ENCODE measurements at places on chromosomes 4 and X.

GRCh38 chrX:131763674-131764073 lies 219.8 kb downstream of the OR13H1 start:
- DNase-seq = no peak

- no peak for DNase-seq
Observed at GRCh38 chr4:43275779-43276178, 383.3 kb downstream of the GRXCR1 start.

- no peak for DNase-seq
Observed at GRCh38 chr4:93502991-93503390, 325.6 kb upstream of the ATOH1 start.

DNA sequence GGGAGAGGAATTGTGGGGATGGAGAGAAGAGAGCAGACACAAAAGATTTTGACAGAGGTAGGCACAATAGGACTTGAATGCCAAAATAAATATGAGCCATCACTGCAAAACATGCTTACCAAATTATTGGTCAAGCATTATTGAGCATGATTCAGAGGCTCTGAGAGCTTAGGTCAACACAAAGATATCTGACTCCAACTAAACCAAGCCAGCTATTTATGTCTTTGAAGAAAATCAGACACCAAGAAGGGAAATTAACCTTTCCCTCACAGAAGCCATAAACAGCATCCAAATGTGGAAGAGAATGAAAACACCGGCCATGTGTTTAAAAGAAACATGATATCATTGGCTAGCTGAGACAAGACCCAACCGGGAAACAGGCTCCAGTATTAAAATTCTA lies 323.2 kb downstream of the RAB28 start:
- no peak for DNase-seq

- DNase-seq = no peak
Observed at GRCh38 chr4:183522821-183523220, 18.0 kb downstream of the ING2 start.

GRCh38 chr4:143634763-143635162 lies 65.7 kb downstream of the FREM3 start:
- DNase-seq = no peak

DNA sequence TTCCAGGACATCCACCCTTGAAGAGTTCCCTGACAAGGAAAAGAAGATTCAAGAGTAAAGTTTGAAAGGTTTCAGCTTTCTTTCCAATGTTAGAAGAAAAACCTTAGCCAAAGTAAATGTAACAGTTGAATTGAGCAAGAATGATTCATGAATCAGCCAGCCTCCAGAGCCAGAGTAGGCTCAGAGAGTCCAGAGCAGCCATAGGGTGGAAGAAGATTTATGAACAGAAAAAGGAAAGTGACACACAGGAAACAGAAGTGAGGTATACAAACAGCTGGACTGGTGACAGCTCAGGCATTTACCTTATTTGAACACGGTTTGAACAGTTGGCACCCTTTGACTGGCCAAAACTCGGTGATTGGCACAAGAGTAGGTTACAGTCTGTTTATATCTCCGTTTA lies 63.2 kb downstream of the QDPR start:
- no peak for DNase-seq

DNA sequence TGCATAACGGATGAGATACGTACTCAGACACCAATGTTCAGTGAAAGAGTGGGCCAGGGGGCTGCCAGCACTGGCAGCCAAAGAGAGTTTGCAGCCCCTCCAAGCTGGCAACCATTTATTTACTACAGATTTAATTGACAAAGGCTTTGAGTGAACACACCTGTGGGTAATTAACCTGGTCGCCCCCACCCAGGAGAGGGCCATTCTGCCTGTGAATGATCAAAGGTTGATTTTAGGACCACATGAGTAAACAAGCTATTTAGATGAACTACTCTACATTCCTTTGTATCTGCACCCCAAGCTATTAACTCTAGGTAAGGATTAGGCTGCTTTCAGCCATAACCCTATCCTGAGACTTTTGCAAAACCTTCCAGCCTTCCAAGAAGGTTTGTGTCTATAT lies 55.0 kb downstream of the RBM46 start:
- no peak for DNase-seq

GRCh38 chr4:95178938-95179337 lies 369.8 kb downstream of the UNC5C start:
- no peak for DNase-seq

- no peak for DNase-seq
Observed at GRCh38 chr4:76420188-76420761, 666 bp downstream of the CCDC158 start.

DNA sequence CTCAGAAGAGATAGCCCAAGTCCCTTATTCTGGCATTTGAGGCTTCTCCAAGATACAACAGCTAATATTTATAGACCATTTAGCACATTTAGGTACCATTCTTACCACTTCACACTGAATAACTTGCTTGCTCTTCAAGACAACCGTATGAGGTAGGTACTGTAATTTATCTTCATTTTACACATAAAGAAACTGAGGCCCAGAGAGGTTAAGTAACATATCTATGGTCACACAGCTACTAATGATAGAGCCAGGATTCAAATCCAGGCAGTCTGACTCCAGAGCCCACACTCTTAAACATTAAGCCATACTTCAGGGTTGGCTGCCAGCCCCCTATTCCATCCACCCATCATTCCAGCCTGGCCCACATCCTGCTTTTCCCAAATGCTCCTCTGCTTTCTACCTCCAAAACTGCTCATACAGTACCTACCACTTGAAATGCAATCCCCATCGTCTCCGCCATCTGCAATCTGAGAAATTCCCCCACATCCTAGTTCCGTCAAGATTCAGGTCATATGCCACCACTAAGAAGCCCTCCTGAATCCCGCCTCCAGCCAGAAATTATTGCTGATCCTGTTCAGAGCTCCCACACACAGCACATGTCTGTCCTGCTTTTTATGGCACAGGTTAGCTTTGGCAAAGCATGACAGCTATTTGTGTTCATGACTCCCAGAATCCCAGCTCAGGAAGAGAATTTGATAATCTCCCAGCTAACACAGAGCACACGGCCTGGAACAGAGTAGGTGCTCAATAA lies 23.5 kb downstream of the IQSEC2 start:
- no peak for DNase-seq

DNA sequence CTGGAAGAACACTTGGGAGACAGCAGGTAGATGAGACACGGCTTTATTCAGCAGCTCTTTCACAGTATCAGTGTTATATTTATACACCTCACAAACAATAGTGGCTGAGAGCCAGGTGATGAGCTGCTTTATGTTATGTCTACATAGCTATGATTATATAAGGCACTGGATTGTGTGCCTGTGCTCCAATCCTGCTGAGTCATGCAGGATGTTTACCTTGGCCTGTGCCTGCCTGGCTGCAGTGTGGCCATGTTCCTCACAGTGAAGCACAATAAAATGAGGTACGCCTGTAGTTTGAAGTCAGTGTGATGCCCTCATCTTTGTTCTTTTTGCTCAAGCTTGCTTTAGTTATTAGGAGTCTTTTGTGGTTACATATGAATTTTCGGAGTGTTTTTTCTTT lies 31.3 kb downstream of the CXCL13 start:
- DNase-seq = no peak

DNA sequence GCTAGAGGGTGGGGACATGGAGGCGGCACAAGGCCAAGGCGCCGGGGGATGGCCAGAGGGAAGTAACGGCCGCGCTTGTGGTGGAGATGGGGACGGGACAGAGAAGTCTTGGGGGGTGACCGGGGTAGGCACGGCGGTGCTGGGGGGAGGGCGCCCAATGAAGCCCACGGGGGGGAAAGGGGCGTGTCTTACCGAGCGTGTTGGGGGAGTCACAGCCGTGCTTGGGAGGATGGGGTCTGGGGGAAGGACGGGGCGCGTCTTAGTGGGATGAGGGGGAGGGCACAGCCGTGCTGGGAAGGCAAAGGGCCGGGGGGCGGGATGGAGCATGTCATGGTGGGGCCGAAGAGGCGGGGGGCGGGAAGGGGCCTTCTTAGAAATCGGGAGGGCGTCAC lies 952 bp downstream of the ARSD start:
- no peak for DNase-seq

GRCh38 chrX:5774446-5774845 lies 454.2 kb downstream of the NLGN4X start:
- no peak for DNase-seq

- DNase-seq = no peak
Observed at GRCh38 chrX:114046695-114047279, 537.1 kb upstream of the HTR2C start.

- DNase-seq = no peak
Observed at GRCh38 chr4:22348410-22348809, 167.5 kb downstream of the ADGRA3 start.

- no peak for DNase-seq
Observed at GRCh38 chr4:101031971-101032370, 315.4 kb downstream of the PPP3CA start.

- no peak for DNase-seq
Observed at GRCh38 chrX:80237072-80237471, 183.2 kb upstream of the TENT5D start.

DNA sequence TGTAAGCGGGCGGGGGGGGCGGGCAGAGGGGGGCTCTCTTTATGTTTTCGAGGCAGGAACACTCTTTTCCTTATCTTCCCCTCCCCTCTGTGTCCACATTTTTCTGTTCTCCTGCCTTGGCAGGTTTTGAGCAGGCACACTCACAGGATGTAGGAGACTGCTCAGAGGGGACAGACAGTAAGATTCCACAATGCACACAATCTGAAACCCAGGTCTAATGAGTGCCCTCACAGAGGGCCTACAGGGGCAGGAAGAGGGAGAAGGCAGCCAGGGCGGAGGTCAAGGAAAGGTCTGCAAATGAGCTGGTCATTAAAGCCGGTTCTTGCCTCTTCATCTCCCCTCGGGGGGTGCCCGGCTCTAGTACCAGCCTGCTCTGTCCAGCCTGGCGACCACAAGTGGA lies 106.1 kb upstream of the ATP6AP2 start:
- DNase-seq = no peak

DNA sequence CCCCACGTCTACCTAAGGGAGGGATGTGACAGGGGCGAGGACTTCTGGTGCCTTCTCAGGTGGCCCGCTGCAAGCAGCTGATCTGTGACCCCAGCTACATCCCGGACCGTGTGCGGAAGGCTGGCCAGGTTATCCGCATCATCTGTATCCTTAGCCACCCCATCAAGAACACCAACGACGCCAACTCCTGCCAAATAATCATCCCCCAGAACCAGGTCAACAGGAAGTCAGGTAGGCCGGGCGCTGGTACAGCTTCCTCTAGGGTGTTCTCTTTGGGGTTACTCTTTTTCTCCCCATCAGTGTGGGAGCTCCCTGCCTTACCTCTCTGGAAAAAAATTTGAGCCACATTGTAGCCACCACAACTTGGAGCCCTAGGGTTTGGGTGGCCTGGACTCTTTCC lies 2.4 kb upstream of the FAM50A start:
- no peak for DNase-seq

GRCh38 chr4:31069151-31069550 lies 349.0 kb downstream of the PCDH7 start:
- DNase-seq = no peak

DNA sequence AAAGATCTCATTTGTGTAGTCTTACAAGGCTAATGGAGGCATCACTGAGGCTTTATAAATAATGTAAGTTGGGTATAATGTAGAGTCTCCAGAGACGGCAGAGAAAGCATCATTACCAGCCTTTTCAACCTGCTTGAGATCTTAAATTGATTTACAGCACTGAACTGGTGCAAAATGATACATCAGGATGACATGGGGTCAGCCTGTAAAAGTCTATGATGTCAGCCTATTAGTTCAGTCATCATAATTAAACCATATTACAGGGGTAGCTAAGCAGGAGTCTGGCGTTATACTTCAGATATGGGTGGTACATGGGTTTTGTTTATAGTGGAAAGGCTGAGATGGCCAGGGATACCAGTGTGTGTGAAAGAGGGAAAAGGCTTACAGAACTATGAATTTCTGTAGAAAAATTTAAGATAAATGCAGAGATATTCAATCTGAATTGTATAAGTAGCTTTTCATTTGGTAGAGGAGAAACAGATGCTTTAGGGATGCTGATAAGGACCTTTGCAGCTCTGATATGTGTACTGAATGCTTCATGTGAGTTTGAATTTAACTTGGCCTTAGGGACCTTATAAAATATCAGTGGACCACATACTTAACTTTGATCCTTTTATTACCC lies 2.7 kb downstream of the SMAD1 start:
- no peak for DNase-seq

DNA sequence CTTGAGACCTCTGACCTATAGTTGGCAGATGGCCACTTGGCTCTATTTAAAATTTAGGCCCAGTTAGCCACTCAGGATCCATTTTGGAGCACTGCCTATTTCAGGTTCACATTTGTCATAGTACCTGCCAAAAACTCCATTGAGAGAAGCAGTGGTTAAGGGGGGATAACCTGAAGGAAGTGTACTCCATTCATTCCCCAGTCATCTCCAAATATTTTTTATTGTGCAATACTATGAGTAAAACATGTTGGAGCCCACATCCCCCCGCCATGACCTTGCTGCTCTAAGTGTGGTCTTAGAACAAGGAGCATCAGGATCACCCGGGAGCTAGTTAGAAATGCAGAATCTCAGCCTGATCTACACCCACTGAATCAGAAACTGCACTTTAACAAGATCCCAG lies 21.1 kb downstream of the PLP1 start:
- DNase-seq = no peak

- no peak for DNase-seq
Observed at GRCh38 chrX:123093792-123094191, 90.3 kb upstream of the GRIA3 start.

- DNase-seq = no peak
Observed at GRCh38 chrX:104343428-104344129, 88.8 kb upstream of the ESX1 start.

- no peak for DNase-seq
Observed at GRCh38 chr4:74537459-74537858, 92.5 kb downstream of the AREG start.

GRCh38 chrX:18099745-18100144 lies 120.9 kb downstream of the BEND2 start:
- no peak for DNase-seq

DNA sequence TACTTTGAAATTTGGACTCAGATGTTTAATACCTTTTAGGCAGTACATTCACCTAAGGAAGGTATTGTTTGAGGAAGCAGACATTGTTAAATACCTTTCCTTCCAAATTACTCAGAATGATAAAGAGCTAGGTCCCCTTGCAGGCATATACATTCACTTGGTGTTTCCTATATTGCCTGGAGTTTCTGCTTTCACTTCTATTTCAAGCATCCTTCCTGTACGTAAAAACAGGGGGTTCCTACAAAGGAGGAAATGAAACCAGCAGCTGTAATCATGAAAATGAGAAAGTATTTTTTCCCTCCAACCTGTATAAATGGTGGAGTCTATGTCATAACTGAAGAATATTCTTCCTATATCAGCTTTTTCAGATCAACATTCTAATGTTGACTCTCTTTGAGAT lies 90.4 kb upstream of the RASGEF1B start:
- no peak for DNase-seq

GRCh38 chr4:122914292-122914904 lies 8.0 kb downstream of the NUDT6 start:
- no peak for DNase-seq

DNA sequence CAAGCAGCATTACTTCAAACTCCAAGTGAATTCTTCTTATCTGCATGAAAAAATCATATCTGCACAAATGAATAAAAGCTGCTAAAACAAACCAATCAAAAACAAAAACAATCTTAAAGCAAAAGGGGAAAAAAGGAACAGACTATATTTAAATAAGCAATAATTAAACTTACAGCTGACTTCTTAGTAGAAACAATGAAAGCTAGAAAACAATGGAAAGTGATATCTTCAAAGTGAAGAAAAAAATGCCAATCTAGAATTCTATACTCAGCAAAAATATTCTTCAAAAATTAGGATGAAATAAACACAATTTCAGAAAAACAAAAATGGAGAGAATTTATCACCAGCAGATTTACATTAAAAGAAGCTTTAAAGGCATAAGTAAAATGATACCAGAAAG lies 20.0 kb downstream of the STBD1 start:
- DNase-seq = no peak

Data from stimulated activated CD8-positive, alpha-beta memory T cell treated with anti-CD3 and anti-CD28 coated beads, Interleukin-4, amount 100 ng/mL, for 1 hour (primary cell).